Skeletal muscle cell (primary cell): ENCODE measurements at places on chromosomes 1 and 21.

GRCh38 chr21:27213303-27213702 lies 246.4 kb upstream of the ADAMTS5 start:
- DNase-seq, result no peak

- DNase-seq, result peak; percentile 56
Measured at GRCh38 chr1:220990427-220991339, 111.4 kb downstream of the HLX start.

DNA sequence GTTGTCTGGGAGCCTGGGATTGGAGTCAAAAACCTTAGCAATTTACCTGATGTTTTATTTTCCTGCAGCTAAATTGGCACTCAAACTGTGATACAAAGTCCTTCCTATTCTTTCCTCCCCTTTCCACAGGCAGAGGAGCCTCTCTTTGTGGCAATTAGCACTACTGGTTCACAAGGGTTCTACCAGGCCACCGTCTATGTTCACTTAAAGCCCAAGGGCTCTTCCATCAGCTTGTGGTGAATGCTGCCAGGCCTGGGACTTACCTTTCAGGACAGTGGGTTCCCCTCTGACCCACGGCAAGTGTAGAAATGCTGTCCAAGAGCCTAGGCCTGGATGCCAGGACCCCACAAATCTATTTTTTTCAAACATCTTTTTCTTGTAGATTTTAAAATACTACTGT lies 251.9 kb upstream of the B3GALT2 start:
- DNase-seq, result no peak

DNA sequence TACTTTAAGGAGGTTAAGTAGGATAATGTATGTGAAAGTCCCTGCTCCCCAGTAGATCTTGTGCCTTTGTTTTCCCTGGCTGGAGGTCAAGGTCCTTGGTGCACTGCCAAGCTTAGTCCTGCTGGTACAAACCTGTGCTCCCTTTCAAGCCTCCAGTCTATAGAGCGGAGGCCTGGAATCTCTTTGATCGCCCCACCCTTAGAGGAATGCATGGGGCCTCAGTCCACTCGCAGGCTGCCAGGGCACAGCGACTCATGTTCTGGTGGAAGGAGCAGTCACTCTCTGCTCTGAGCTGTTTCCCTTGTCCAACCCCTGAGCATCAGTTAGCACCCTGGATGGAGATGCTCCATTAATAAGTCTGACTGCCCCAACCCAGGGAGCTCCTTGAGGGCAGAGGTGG lies 121.8 kb downstream of the HMGB4 start:
- no peak for DNase-seq

DNA sequence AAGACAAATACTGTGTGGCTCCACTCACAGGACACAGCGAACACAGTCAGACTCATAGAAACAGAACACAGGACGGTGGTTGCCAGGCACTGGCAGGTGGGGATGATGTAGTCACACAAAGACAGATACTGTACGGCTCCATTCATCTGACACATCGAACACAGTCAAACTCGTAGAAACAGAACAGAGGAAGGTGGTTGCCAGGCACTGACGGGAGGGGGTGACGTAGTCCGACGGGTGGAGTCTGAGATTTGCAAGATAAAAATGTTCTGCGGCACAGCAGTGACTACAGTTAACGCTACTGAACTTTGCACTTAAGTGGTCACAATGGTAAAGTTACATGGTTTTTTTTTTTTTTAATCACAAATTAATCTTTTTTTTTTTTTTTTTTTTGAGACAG lies 18.7 kb downstream of the C21orf58 start:
- no peak for DNase-seq

- DNase-seq, result no peak
Measured at GRCh38 chr21:42500225-42500624, 4.2 kb upstream of the RSPH1 start.

GRCh38 chr1:4768553-4768952 lies 114.1 kb downstream of the AJAP1 start:
- DNase-seq, result no peak

DNA sequence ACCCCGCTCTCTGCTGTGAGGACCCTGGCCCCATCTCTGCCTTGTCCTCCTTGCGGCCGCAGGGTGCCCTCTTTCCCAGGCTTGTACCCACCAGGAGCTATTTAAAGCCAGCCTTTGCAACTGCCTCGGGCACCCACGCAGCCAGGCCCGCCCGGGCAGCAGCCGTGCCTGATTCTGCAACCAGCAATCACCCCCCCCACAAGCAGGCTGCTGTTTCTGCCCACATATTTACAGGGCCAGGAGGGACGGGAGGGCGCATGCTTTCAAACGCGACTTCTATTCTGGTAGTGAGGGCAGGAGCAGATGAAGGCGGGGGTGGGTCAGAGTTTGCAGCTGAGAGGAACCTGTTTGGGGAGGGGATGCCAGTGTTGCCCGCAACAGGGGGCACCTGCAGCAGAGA lies 13.6 kb downstream of the GABRD start:
- no peak for DNase-seq

GRCh38 chr1:201608635-201609395 lies 69.9 kb downstream of the NAV1 start:
- no peak for DNase-seq

- DNase-seq, result no peak
Measured at GRCh38 chr1:19121192-19121591, 88.9 kb downstream of the UBR4 start.

DNA sequence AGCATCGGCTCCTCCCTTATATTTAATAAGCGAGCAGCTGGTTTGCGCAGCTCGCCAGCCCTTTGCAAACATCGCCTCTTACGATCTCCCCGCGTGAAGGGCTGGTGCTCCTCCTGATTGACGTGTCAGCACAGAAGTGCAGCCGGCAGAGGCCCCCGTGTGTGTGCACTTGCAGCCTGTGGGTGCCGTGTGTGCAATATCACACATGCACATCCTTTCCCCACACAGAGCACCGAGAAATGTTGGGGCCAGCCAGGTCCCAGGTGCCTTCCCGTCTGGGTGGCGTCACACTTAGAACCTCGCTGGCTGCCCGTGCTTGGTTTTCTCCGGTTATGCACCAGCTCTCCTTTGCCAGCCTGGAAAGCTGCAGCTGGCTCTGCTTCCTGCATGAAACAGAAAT lies 126.6 kb upstream of the AJAP1 start:
- DNase-seq, result no peak

- no peak for DNase-seq
Measured at GRCh38 chr1:209106861-209107260, 476.7 kb upstream of the CAMK1G start.

DNA sequence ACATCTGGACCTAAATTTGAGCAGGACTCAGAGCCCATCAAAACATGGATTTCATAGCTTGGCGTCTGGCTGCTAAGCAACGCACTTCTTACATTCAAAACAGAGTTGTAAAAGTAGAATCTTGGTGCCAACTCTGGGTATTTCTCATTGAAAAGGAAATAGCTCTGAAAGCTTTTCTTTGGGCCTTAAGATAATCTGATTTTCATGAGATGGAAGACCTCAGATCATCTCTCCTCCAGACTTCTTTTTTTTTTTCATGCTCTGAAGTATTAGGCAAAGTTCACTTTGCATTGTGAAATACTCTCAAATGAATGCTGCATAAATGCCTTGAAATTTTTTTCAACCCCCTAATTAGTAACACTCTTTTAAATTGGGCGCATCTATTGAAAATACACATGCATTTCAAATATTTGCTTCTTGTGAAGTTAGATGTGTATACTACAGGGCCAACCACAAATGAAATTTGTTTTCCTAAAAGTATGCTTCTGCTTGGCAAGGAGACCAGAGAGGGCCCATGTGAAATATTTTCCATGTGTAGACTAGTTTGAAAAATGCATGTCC lies 4.2 kb downstream of the ADAMTS5 start:
- DNase-seq, result no peak

GRCh38 chr1:203930342-203930741 lies 68.9 kb downstream of the SNRPE start:
- DNase-seq, result peak; percentile 25

- DNase-seq, result no peak
Measured at GRCh38 chr1:68959461-68960030, 462.7 kb upstream of the DEPDC1 start.

- no peak for DNase-seq
Measured at GRCh38 chr1:221801773-221802516, 60.1 kb upstream of the DUSP10 start.

DNA sequence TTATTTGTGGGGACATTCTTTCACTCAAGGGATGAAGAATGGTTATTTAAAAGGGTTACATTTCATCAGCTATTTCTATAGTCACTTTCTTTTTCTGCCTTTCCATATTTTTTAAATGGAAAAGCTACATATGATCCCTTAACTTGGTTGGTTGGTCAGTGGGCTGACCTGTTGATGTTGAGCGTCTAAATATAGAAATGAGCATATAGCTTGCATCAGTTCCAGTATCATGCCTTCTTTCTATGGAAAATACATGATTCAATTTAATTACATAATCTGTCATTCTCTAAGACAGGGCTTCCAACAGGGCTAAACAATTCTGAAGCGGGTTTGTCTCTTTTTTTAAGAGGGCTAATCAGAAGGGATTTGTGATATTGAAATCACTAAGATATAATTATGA lies 40.6 kb downstream of the TYW3 start:
- DNase-seq, result no peak

- DNase-seq, result no peak
Measured at GRCh38 chr1:114155706-114156105, 2.0 kb upstream of the SYT6 start.

DNA sequence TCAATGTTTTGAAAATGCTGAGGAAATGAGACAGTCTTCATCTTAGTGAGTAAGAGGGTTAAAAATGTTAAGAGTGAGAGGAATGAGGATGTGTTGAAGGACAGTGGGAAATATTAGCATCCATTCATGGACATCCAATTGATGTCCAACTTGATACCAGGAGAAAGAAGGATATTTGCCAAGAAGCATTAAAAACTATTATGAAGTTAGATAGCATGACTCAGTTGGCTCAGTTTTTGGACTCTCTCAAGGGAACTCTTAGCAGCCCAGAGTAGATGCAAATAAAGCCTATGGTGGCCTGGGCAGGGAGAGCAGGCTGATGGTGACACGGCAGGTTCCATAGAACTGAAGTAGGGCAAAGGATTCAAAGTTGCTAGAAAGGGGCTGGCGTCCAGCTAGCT lies 171.0 kb downstream of the ZZZ3 start:
- DNase-seq, result peak; percentile 85

- no peak for DNase-seq
Measured at GRCh38 chr1:221723848-221724236, 18.0 kb downstream of the DUSP10 start.

GRCh38 chr1:227299688-227300087 lies 18.6 kb downstream of the CDC42BPA start:
- DNase-seq, result no peak

DNA sequence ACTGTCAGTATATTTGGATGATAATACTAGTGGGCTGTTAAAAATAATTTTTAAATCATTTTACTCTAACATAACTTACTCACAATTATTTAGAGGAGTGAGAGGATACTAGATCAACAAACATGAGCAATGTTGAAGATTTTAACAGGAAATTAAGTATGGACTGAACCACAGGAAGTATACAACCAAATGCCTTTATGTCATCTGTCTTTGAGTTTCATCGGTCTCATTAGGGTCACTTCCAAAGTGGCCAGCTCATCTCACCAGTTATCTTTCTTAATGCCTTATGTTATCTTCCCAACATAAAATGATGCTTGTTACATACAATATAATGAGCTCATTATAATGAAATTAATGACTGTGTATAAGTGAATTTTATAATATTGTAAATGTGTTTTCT lies 1.5 kb upstream of the RGS1 start:
- no peak for DNase-seq

DNA sequence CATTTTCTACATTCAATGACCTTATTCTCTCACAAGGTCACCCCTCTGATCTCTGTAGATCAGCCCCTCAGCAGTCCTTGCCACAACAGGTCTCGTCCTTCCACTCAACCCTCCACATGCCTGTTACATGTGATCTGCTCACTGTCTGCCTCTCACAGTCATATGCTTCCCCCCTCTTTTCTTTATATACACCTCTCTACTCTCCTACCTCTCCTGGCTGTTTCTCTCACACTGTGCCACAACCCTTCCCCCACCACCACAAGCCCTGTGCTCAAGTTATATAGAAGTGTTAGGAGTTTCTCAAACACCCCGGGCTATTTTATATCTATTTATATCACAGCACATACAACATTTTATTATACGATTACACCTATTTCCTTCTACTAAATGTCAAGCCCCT lies 12.6 kb downstream of the B3GALNT2 start:
- no peak for DNase-seq

DNA sequence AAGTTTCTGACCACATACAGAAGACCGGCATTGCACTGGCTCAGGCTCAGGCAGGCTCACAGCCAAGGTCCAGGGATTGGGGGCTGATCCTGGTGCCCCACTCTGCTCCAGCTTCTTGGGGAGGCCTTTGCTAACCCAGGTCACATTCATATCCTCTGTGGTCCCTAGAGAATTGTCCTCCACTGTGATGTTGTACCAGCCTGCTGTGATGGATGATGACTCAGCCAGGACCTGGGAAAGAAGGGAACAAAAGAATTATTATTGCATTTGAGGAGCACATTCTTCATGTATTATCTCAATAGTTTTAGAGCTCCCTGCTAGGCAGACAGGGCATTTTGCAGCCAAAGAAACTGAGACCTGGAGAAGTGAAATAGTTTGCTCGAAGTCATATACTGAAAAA lies 114.3 kb upstream of the ETV3 start:
- peak; percentile 31 for DNase-seq

DNA sequence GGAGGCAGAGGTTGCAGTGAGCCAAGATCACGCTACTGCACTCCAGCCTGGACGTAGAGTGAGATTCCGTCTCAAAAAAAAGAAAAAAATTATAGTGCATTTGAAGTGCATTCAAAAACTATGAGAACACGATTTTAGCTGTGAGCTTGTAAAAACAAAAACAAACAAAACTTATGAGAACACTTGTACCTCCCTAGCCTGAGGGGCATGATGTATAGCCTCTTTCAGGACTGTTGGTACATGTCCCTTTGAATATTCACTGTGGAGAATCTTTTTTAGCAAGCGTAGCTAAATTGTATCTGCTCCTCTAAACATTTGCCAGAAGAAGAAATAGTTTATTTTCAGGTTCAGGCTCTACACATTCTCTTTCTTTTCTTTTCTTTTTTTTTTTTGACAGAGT lies 9.5 kb upstream of the DEGS1 start:
- DNase-seq, result no peak

DNA sequence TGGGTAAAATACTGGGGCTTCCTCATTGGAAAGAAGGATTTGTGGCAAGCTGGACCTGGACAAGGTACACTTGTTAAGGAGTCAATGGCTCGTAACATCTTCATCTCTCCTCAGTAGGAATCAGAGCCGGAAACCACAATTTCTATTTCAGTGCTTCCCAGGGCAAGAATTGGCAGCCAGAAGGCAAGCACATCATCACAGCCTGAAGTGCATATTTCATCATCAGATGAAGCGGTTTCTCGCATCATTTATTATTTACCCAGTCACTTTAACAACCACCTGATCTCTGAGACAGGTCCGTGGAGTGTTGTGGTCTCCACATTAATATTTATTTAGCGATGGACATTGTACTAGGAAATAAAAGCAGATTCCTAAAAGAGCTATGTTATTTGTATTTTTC lies 55.0 kb downstream of the KCNJ15 start:
- DNase-seq, result no peak

GRCh38 chr1:183331091-183331742 lies 87.0 kb downstream of the NMNAT2 start:
- DNase-seq, result no peak

GRCh38 chr1:50701706-50702317 lies 258.3 kb downstream of the FAF1 start:
- DNase-seq, result no peak
